Thyroid gland (tissue), 4 donors: ENCODE measurements at places on chromosomes 12 and 14. TPM values are rescaled to one million over a fixed set of nuclear protein-coding genes. Genes with fewer than 3 reads are reported as not detected.

The BTG1 gene
- 22.2 TPM for total RNA-seq

The SOAT2 gene
- 0.40 TPM for total RNA-seq

The KRT80 gene
- total RNA-seq = 1.6 TPM

The SERPINA9 gene
- not detected for total RNA-seq

The COQ6 gene
- total RNA-seq = 46.6 TPM

The BCAT1 gene
- total RNA-seq = 49.1 TPM

The DCN gene
- total RNA-seq = 617 TPM

The ACOT6 gene
- total RNA-seq = not detected

The RERGL gene
- total RNA-seq = 7.1 TPM

The GSC gene
- total RNA-seq = 11.0 TPM
